Activated CD4-positive, alpha-beta memory T cell treated with anti-CD3 and anti-CD28 coated beads, Interleukin-2, amount 10 ng/mL, durations not matched to agents 7 days and 5 days (primary cell): ENCODE measurements at places on chromosomes 11 and 22. TPM values are rescaled to one million over a fixed set of nuclear protein-coding genes. Genes with fewer than 3 reads are reported as not detected.

Gene CFAP300
- total RNA-seq = not detected

Gene CTSW
- total RNA-seq = 80.5 TPM

Gene LRRN4CL
- total RNA-seq = 0.20 TPM

Gene UCP3
- 2.4 TPM for total RNA-seq

Gene OR5J2
- total RNA-seq = not detected

- no peak for DNase-seq
Observed at GRCh38 chr11:94647926-94648325, 80.8 kb downstream of the PIWIL4 start.
